ENCODE measurements at places on chromosomes 2 and 18.

DNA sequence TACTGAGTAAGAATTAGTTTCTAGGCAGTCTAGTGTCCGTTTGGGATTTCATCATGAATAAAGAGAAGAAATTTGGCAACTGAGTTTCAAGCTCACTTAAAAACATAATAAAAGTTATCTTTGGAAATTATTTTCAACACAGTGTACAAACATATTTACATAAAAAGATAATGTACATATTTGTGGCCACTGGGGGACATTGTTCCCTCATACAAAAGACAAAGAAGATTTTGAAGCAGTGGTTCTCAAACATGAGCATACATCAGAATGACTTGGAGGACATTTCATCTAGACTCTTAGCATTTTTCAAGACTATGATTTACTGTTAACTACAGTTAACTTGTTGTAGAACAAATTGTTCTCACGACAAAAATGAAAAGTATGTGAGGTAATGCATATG, 15.7 kb upstream of the TTC21B start:
- DNase-seq = no peak

DNA sequence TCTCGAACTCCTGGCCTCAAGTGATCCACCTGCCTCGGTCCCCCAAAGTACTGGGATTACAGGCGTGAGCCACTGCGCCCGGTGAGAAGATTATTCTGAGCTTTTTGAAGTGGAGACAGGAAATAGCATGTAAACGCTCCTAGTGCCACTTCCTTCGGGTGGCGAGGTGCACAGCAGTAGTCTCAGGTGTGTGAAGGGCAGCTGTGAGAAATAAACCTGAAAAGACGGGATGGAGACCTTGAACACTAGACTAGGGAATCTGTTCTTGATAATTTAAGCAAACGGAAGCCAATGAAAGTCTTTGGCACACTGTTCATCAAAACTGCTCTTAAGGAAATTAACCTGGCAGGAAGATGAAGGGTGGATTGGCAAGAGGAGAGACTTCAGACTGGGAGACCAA, 439 bp upstream of the PLEKHH2 start:
- no peak for DNase-seq

- DNase-seq = no peak
Observed at GRCh38 chr18:24656050-24656449, 195.6 kb downstream of the HRH4 start.

- no peak for DNase-seq
Observed at GRCh38 chr2:217399291-217399690, 539.4 kb upstream of the TNP1 start.

GRCh38 chr18:74292541-74292858, 737 bp upstream of the CYB5A start:
- DNase-seq = peak; percentile 25

- DNase-seq = no peak
Observed at GRCh38 chr2:23685181-23685580, 241.7 kb downstream of the ATAD2B start.

- DNase-seq = no peak
Observed at GRCh38 chr2:96680561-96681141, 38.1 kb downstream of the FER1L5 start.

DNA sequence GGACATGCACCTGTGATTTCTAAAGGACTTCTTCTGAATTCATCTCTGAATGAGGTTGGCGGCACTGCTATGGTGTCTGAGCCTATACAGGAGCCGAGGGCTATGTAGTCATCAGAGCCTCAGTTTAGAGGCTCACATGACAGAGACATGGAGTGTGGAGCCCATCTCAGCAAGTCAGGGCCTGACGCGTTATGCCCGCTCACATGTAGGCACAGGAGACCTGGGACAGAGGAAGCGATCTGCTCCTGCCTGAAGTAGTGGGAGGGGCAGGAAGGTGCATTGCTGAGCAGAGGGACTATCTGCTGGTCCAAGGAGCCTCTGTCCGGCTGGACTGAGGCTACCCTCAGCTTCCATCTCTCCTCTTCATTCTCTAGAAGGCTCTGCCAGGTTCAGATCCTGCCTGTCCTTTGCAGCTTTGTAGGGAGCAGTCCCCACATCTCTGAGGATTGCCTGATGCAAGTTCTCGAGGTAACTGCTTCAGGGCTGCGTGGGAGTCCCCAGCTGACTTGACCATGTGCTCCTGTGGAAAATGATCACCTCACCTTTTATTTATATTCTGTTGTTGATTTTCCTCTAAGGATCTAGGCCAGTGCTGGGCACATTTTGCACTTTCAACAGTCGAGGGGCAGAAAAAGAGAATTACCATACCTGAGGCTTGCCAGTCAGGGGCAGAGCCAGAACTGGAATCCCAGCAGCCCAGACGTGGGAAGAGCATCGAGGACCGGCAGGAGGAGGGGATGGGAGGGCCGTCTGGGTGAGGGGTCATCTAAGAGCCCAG, 16.6 kb downstream of the KLHL29 start:
- DNase-seq = no peak

GRCh38 chr2:181746844-181747243, 66.5 kb upstream of the NEUROD1 start:
- DNase-seq = no peak

DNA sequence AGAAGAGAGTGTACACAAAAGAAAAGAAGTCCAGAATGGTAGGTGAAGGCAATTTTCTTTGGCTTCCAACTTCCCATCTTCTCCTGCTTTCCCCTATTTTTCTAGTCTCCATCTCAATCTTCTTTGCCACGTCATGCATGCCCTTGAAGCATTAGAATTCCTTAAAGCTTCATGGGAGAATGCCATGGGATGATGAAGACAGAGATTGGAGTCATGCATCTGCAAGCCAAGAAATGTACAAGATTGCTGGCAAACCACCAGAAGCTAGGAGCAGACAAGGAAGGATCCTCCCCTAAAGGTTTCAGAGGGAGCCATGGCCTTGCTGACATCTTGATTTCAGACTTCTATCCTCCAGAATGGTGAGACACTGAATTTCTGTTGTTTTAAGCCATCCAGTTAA, 305.9 kb downstream of the HRH4 start:
- DNase-seq = no peak

GRCh38 chr2:207352978-207353671, 176.6 kb upstream of the CREB1 start:
- no peak for DNase-seq

DNA sequence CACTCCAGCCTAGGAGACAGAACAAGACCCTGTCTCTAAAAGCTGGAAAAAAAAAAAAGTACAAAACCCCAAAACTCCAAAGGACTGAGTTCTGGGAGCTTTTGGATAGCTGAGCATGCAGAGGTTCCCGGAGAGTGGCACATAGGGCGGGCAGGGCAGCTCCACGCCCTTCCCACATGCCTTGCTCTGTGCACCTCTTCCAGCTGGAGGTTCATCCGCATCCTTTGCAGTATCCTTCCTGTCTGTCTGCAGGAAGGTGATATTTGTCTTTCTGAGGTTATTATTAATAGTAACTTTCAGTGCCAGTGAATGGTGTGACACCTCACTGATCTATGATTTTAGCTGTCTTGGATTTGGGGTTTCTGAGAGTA, 70.2 kb downstream of the INPP4A start:
- DNase-seq = no peak

DNA sequence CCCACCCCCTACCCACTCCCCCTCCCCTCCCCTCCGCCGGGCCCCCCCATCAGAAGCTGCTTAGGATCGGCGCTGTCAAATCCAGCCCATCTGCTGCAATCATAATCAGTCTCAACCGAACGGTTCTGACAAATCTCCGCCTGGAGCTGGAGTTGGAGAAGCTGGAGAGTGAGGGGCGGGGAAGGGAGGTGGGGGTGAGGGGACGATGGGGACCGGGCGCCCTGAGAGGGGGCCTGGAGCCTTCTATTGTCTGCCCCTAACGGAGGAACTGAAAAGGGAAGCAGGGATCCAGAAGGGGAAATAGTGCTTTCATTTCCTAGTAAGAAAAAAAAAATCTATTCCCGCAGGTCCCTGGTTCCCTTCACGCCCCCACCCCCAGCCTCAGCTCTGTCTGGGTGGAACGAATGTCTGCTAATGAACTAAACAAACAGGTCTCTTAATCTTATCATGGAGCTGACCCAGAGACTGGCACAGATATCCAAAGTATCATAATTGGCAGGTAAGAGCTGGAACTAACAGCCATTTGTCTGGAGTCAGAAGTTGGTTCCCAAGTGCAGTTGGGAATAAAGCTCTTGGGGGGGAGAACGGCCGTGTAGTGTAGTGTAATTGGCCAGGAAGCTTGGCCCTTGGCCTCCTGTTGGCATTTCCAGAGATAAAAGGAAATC, 301.2 kb downstream of the NCKAP5 start:
- no peak for DNase-seq

- no peak for DNase-seq
Observed at GRCh38 chr2:12124790-12125189, 378.4 kb downstream of the LPIN1 start.

GRCh38 chr18:37182340-37183135, 353.6 kb downstream of the KIAA1328 start:
- no peak for DNase-seq

Measured in suppressor macrophage treated with lipopolysaccharide for 1 hour (primary cell).